ENCODE measurements at places on chromosomes 5 and 9.

DNA sequence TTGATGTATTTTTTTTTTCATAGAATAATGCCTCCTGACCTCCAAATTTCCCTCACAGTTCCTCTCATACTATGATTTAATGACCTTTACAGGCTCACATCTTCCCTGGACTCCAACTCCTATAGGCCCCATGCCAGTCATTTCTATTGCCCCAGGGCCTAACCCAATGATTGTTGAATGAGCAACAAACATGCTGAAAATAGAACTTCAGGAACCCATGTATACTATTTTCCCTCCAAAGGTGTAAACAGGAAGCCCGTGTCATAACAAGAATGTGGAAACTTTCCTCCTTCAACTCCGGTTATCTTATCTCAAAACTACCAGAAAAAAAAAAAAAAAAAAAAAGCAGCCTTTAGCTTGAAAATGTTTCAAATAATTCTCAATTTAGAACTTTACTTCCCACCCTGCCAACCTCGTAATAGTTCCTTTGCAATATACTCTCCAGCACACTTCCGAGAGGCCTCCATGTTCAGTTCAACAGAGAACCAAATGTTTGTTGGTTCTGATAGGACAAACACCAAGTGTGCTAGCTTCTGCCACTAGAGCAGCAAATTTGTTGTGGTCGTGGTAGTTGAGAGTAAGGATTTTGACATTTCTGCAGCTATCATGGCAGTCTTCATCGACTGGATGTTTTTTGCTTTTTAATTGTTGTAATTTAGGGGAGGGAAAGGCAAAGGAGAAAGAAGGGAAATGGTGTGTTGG, 25.8 kb downstream of the TRPM6 start:
- peak; percentile 27 for DNase-seq

GRCh38 chr9:112558476-112558875, 71.8 kb downstream of the KIAA1958 start:
- no peak for DNase-seq

- no peak for DNase-seq
Measured at GRCh38 chr5:34867660-34868059, 28.7 kb downstream of the TTC23L start.

GRCh38 chr9:36035006-36035405, 1.7 kb upstream of the RECK start:
- no peak for DNase-seq

- peak; percentile 69 for DNase-seq
Measured at GRCh38 chr5:13478831-13479465, 465.5 kb downstream of the DNAH5 start.

GRCh38 chr9:89874351-89875321, 269.8 kb downstream of the GADD45G start:
- no peak for DNase-seq

- DNase-seq, result peak; percentile 53
Measured at GRCh38 chr5:145975361-145976066, 39.1 kb downstream of the SH3RF2 start.

- peak; percentile 48 for DNase-seq
Measured at GRCh38 chr5:54514291-54514690, 3.3 kb upstream of the SNX18 start.

DNA sequence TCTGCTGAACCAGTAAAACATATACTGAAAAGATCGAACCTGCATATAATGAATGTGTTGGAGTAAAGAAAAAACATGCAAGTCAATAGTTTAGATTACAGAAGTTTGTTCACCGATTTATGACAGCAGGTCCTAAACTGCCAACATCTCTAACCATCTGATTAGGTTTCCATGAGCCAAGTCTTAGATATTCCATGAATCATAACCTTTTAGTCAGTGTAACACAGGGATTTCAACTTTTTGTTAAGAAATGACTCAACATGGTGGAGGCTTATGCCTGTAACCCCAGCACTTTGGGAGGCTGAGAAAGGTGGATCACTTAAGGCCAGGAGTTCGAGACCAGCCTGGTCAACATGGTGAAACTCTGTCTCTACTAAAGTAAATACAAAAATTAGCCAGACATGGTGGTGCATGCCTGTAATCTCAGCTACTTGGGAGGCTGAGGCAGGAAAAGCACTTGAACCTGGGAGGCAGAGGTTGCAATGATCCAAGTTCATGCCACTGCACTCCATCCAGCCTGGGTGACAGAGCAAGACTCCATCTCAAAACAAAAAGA, 38.7 kb downstream of the APC start:
- no peak for DNase-seq

DNA sequence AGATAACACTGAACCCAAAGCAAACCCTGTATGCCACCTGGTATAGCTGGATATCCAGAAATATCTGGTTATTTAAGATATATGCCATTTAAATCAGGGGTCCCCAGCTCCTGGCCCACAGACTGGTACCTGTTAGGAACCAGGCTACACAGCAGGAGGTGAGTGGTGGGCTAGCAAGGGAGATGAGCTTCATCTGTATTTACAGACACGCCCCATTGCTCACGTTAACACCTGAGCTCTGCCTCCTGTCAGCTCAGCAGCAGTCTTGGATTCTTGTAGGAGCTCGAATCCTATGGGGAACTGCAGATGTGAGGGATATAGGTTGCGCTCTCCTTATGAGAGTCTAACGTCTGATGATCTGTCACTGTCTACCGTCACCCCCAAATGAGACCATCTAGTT, 646.6 kb downstream of the TLE4 start:
- no peak for DNase-seq

GRCh38 chr5:175772747-175773533, 98.4 kb upstream of the CPLX2 start:
- DNase-seq, result no peak

DNA sequence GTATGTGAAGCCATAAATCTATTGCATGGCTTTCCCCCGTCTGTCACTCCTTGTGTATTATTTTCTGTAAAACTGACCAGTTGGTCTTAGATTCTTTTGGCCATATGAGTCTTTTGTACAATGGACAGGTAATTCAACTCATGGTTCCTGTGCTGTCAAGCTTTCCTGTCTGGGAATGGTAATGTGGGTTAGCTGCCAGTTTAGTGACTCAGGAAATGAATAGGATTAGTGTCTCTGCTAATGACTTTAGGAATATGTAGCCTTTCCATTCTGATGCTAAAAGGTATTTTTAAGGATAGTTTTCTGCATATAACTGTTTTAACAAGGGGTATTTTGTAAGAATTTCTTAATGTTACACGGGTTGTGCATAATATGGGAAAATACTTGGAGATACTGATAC, 182.7 kb downstream of the PBX3 start:
- DNase-seq, result no peak

GRCh38 chr5:150791536-150791935, 13.0 kb downstream of the SMIM3 start:
- DNase-seq, result no peak

GRCh38 chr9:94974154-94974879, 247.8 kb downstream of the AOPEP start:
- no peak for DNase-seq

DNA sequence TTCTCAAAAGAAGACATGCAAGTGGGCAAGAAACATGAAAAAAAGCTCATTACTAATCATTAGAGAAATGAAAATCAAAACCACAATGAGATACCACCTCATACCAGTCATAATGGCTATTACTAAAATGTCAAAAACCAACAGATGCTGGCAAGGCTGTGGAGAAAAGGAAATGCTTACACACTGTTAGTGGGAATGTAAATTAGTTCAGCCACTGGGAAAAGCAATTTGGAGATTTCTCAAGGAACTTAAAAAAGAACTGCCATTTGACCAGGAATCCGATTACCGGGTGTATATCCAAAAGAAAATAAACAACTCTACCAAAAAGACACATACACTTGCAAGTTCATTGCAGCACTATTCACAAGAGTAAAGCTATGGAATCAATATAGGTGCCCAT, 595.4 kb upstream of the RIOK2 start:
- no peak for DNase-seq

- DNase-seq, result no peak
Measured at GRCh38 chr9:18601956-18602355, 128.0 kb downstream of the ADAMTSL1 start.

DNA sequence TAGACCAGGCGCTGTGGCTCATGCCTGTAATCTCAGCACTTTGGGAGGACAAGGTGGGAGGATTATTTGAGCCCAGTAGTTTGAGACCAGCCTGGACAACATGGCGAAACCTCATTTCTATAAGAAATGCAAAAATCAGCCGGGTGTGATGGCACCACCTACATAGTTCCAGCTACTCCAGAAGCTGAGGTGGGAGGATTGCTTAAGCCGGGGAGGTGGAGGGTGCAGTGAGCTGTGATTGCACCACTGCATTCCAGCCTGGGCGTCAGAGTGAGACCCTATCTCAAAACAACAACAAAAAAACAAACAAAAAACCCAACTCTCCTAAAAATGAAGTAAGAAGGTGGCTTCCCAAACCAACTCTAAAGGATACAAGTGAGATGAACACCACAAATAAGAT, 23.0 kb downstream of the IARS1 start:
- DNase-seq, result no peak

GRCh38 chr5:140575309-140575708, 10.7 kb downstream of the SLC35A4 start:
- peak; percentile 72 for DNase-seq

- no peak for DNase-seq
Measured at GRCh38 chr5:159928122-159928909, 12.0 kb downstream of the ADRA1B start.

GRCh38 chr5:143887903-143888665, 76.1 kb downstream of the HMHB1 start:
- no peak for DNase-seq

DNA sequence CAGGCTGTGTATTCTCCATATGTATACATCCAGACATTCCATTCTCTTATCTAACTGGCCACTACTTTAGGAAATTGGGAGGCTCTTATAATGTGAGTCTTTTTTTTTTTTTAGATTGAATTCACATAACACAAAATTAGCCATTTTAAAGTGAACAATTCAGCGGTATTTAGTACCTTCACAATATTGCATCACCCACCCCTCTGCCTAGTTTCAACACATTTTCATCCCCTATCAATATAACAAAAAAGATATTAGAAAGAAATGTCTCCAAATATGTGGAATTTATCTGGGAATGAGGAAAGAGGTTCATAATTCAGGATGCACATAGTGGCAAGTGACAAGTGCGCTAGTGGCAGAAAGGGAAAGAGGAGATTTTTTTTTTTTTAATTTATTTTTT, 228.5 kb downstream of the ICE1 start:
- no peak for DNase-seq

GRCh38 chr5:72472666-72473422, 34.4 kb downstream of the ZNF366 start:
- peak; percentile 66 for DNase-seq

- DNase-seq, result no peak
Measured at GRCh38 chr9:127202461-127203169, 62.0 kb upstream of the GARNL3 start.

DNA sequence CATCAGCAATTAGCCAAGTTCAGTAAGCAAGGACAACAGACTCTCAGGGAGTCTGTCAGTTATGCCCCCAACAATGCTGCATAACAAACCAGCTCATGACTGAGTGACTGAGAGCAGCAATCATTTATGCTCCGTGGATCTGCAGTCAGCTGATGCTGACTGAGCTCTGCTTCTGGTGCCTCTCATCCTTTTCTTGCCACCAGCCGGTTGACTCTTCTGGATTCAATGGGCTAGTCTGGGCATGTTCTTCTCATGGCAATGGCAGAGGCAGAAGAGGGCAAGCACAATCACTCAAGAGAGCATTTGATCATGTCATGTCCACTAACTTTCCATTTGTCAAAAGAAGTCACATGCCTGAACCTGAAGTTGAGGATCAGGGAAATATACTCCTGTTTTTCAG, 157.0 kb upstream of the NTRK2 start:
- DNase-seq, result no peak

GRCh38 chr9:20620650-20621470, 1.4 kb downstream of the MLLT3 start:
- peak; percentile 58 for DNase-seq

DNA sequence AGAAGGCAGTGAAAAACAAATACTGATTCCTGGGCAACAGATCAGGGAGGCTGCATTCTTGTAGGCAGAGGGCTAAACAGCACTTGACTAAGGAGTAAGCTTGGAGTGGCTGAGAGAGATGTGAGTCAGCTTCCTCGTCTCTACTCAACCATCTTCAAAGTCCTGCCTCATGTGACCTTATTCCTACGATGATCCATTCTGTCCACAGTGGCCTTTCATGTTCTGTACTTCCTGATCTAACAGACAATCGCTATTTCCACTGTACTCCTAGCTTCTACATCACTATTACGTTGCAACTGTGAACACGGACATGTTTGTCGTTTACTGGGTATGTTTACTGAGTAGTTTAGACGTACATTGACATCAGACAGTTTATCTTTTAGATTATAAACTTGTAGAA, 365.4 kb downstream of the ARL15 start:
- no peak for DNase-seq

DNA sequence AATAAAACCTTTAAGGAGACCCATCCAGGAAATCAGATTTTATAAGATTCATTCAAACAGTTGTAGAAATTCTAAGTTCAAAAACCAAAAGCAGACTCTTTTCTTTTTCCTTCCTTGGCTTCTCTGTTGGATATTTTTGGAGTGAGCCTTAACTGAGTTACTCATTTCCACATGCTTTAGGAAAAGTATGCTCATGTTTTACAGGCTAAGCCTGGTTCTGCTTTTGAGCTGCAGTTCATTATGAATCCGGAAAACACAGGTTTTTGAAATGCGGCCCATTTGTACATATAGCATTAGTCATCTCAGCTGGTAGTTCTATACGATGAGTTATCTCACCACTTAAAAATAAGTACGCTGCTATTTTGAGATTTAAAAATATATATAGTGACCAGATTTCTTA, 156.6 kb upstream of the DMRT1 start:
- DNase-seq, result no peak

DNA sequence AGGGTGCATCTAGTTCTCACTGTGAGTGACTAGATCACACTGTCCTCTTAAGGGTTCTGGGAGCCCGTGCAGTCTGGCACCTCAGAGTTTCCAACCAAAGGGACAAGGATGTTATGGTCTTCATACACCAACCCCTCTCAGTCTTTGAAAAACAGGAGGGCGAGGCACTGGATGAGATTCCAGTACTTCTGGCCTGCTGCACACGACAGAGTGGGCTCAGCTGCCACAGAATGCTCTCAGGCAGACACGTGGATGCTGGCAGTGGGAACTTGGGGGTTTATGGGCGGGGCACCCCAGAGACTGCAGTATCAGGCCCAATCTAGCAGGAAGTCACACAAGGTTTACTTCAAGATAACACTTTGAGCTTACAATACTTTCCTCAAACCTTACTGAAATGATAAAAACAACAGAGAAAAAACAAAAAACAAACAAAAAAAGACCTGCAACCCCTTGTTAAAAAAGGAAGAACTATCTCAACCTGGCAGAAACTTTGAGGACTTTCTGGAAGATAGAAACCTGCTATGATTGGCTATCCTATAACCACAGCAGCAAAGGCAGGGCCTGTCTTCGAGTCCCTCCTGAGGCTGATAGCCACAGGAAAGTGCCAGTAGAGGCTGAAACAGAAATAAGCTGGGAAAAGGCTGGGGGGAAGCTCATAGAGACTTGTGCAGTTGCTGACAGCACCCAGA, 28.3 kb upstream of the TGFBR1 start:
- peak; percentile 95 for DNase-seq

GRCh38 chr5:89211836-89212235, 328.9 kb upstream of the MEF2C start:
- DNase-seq, result no peak

- DNase-seq, result no peak
Measured at GRCh38 chr9:107750741-107751566, 261.4 kb upstream of the KLF4 start.

GRCh38 chr5:128850049-128850448, 115.2 kb upstream of the SLC27A6 start:
- DNase-seq, result no peak

- no peak for DNase-seq
Measured at GRCh38 chr5:58399951-58400350, 59.9 kb downstream of the PLK2 start.

All from hematopoietic multipotent progenitor cell treated with erythropoietin and hydrocortisone succinate and interleukin-3 and kit ligand, for 4 days (in vitro differentiated cells).